Foreskin melanocyte (primary cell): ENCODE measurements at places on chromosomes 12 and 14.

DNA sequence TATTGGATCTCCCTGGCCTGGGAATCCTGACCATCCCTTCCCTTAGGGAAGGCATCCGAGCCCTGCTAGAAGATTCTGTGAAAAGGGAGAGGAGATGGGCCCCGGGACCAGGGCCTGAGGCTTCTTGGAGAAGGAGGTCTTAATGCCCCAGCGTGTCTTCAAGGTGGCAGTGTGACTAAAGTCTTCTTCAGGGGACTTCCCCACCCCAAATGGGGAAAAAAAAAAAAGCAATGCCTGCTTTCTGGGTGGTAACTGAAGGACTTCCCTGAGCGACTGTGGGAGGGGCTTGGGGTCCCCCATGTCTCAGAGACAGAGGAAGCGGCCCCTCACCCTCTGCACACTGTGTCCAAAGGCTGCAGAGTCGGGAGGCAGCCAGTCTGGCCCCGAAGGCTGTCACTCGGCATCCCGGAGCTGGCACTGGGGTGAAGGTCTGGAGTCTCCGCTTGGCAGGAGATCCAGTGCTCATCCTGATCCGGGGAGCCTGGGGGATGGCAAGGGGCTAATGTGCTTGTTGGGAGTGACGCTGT lies 7.8 kb upstream of the PGF start:
- no peak for DNase-seq

GRCh38 chr12:105084251-105085250 lies at the start of gene ALDH1L2:
Gene ALDH1L2, minus strand, starts transcription at chr12:105084458. Its CDS starts 22 bp downstream, at chr12:105084436.
- DNase-seq, result peak; percentile 57

DNA sequence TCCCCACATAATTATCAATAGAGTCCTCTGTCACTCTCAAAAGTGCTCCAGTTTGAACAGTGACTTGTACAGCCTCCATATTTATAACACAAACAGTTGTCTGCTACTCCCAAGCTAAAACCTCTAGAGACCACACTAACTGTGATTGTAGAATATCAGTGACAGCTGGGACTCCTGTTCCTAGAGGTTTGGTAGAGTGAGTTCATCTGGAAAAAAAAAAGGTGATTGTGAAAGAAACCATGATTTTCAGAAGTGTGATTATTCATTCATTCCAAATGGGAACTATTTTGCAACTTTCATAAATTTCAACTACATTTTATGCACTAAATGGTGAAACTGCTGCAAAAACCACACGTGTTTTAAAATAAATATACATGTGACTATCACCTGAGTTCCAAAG lies 128.0 kb upstream of the PLXNC1 start:
- no peak for DNase-seq

DNA sequence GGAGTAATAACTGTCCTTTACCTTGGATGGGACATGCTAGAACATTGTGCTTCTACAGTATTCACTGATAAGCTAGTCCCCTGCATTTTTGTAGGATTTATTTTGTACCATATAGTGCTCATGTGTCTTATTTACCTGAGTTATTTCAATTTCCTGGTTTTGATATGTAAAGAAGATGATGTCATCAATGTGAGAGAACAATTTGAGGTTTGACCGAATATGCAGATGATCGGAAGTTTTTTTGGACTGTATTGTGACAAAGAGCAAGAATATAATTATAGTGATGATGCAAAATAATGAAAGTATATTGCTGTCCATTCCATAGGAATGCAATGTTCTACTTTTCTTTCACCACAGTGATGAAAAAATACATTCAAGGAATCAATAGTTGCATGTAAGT lies 114.8 kb downstream of the RERGL start:
- DNase-seq, result no peak

DNA sequence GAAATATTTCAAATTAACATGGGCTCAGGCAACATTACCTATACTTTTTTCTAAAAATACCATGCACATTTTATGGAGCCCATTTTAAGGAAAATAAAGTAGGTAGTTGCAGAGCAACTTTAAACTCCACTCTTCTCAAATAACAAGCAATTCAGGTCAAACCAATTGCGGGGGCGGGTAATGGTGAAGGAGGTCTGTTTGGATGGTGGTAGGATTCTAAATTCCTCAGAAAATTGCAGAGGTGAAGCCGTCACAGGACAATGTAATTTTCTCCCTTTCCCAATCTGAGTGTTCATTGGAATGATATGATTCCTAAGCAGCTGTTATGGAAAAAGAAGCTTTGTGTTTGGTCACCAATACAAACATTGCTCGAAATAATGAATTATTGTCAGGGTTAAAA lies 11.6 kb downstream of the PKP2 start:
- no peak for DNase-seq

DNA sequence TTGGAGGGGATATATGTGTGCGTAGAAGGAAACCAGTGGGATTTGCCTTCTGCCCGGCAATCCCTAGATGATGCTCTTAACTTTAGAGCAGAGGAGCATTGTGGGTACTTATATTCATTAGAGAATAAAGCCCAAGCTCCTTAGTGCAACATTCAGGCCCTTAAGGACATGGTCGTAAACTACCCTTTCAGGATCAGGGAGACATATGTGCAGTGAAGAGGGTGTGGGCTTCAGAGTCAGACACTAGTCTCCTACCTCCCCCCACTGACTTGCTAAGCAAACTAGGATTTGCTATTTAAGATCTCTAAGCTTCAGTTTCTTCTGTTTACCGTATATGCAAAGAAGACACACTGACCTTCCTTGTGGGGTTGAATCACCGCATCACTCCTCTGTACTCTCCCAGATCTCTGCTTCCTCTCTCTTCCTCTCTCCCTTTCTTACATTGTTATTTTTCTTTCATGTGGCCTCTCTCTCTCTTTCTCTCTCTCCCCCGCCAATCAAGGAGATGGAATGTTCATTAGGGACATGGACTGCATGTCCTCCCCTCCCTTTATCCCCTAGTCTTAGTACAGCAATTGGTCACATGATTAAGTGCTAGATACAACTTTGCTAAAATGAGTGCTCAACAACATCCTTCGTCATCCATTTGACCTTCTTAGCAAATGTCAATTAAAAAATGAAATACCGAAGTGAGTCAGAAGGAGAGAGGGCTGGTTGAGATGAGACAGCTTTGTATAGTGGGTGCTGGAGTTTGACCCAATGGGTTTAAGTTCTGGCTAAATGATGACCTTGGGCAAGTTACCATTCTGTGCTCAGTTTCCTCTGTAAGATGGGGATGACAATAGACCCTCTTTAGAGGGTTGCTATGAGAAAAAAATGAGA lies 91.7 kb downstream of the TMX1 start:
- DNase-seq, result peak; percentile 39

DNA sequence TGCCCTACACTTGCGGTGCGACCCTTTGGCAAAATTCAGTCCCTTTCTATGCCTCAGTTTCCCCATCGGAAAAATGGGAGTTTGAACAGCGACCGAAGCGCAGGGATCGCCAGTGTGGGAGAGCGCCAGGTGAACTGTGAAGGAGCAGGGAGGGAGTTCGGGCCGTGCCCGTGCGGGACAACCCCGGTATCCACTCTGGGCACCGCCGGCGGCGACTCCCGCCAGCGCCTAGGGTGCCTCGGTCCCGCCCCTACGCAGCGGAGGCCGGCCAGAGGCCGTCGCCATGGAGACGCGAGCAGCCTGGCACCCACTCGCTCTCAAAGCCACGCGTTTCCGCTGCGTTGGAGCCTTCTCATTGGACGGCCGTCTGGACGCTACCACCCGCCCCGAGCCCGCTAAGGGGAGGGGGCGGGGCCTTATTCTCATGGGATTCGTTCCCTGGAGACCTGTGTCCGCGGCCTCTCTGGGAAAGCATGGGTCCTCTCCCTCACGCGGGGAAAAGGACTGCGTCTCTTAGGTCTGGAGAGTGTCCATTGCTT lies 729 bp upstream of the MLEC start:
- peak; percentile 97 for DNase-seq

GRCh38 chr14:61537563-61538463 lies 157.5 kb upstream of the HIF1A start:
- DNase-seq, result no peak

DNA sequence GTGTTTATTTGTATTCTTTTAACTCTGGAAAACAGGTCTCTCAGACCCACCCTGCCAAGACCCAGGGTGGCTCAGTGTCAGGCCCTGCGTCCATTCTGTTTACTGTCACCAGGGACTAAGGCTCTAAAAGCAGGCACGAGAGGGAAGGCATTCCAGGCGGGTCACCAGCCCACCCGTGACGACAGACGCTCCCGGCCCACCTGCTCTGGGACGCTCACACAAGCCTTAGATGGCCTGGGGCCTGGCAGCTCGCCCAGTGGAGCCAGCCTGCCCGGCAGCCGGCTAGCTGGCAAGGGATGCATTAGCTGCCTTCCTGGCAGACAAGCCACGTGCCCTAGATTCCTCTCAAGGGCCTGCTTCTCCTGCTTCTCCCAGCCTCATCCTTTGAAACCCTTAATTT lies 9.2 kb upstream of the NUAK1 start:
- DNase-seq, result no peak

- DNase-seq, result peak; percentile 2
These were observed 143.3 kb upstream of the BCL2L14 start for GRCh38 chr12:11927286-11927935.

GRCh38 chr12:4031703-4032291 lies 158.6 kb upstream of the PARP11 start:
- no peak for DNase-seq

- peak; percentile 91 for DNase-seq
These were observed 1.4 kb upstream of the STON2 start for GRCh38 chr14:81401420-81402122.
